Ecto neural progenitor cell (in vitro differentiated cells): ENCODE measurements at places on chromosomes 16 and 17.

- DNase-seq = no peak
These were observed 11.1 kb downstream of the CANT1 start for GRCh38 chr17:78998311-78999055.

GRCh38 chr16:55490301-55490700, 11.3 kb downstream of the MMP2 start:
- no peak for DNase-seq

DNA sequence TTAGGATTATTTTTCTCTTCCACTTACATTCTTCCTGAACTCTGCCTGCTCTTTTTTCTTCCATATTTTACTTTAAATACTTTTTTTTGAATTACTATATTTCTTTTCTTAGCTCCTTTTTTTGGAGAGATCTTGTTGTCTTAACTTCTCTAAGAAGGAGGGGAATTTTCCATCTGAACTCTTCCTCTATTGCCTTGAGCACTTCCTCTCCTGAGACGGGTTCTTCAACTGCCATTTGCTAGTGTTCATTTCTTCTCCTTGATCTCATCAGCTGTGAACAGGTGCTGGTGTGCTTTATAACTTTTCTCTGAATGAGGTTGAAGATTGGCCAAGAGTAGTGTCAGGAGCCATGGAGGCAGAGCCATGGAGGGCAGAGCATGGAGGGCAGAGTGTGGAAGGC, 15.1 kb upstream of the CD300LD start:
- no peak for DNase-seq

DNA sequence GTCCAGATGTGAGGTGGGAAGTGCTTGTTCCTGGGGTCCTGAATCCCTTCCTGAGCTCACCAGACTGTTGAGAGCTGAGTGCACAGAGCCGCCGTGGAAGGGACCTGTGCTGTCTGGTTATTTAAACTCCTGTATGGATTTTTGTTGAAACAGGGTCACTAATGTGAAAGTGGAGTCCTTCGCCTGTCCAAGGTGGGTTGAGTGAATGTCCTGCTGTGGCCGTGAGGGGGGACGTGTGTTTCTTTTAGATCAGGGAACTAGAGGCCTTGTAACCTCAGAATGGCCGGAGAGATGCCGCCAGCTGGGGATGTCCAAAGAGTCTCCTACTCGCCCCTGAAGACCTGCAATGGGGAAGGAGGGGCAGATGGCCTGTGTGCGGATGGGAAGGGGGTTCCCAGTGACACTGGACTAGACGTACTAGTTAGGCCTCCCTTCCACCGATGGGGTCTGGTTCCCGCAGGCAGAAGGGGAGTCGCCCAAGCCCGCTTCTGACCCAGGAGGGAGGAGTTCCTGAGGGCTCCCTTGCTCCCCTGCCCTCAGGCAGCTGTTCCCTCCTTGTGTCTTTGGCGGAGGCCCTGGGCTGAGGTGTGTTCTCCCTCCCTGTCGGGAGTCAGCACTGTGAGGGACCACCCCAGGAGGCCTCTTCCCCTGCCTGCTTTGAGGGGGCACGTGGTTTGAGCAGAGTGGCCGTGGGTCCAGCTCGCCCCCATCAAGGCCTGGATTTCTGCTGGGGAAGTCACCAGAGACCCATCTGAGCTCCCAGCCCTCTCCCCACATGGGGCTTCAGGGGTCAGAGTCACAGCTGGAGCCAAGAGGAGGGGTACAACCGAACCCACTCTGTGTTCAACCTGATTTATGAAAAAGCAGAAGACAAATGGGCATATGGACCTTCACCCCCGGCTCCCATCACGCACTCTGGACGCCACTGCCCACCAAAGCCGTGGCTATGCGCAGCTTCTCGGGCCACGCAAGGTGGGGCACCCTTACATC, 30.9 kb downstream of the OR1D5 start:
- DNase-seq = peak; percentile 49

GRCh38 chr17:67469208-67469980, 92.3 kb downstream of the PITPNC1 start:
- DNase-seq = peak; percentile 58

DNA sequence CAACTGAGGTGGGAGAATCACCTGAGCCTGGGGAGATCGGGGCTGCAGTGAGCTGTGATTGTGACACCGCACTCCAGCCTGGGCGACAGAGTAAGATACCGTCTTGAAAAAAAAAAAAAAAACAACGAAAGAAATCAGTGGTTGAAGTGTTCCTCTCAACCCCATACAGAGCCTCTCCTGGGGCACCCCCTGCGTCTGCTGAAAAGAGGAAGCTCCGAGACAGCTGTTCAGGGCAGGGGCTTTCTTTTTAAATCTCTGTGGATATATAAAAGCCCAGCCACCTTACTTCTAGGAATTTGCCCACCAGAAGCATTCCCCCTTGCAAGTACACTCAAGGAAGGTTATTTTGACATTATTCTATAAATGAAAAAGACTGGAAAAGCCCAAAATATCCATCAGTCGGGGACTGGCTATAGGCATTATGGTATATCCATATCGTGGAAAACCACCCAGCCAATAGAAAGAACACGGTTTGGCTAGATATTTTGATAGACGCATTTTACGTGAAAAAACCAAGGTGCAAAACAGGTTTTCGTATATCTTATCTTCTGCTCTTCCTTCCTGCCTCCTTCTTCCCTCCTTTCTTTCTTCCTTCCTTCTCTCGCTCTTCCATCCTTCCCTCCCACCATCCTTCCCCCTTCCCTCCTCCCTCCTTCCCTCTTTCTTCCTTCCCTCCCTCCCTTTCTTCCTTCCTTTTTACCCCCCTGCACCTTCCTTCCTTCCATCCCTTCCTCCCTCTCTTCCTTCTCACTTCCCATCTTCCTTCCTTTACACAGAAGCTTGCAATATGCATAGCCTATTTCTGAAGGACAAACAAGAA, 9.2 kb upstream of the CCL22 start:
- no peak for DNase-seq

DNA sequence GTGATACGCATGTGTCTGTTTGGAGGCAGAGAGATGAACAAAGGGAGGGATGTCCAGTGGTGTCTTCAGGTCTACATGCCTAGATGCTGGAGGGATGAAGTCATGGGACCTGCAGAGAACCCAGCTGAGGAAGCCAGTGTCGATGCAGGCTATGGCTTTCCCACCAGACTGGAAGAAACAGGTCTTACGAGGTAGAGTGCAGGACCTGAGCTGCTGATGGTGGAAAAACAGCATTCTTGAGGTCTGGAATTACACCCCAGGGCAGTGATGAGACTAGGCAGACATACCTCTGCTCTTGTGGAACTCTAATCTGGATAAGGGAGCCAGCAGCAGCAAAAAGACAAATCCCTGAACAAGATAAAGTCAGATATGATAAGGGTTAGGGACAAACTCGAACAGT, 37.4 kb downstream of the ARSG start:
- DNase-seq = no peak
